ENCODE measurements at places on chromosomes 12 and 14.

- DNase-seq = no peak
These were observed 88.7 kb downstream of the RIC8B start for GRCh38 chr12:106863189-106863588.

GRCh38 chr12:40338071-40338470, 113.3 kb downstream of the LRRK2 start:
- no peak for DNase-seq

DNA sequence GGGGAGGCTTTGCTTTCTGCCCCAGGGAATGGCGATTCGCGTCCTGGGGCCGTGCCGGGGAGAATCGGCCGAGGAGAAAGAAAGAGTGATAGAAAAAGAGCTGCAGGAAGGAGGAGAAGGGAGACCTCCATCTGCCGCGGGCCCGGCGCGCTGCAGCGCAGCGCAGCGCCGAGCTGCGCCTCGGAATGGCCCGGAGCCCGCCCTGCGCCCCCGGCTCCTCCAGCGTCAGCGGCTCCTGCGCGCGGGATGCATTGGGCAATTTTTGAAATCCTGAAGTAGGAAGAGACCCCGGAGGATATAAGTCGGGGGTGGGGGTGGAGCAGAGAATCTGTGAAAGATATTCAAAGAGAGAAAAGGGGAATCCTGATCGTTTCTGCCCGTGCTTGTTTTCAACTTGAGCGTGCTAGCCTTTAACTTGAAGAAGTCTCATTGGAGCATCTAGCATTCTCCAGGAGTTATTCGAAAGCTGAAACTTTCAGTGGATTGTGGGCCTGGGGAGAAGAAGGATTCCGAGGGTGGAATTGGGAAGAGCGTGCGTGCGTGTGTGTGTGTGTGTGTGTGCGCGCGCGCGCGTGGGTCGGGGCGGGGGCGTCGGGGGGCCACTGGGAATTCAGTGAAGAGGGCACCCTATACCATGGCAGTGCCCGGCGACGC, 441 bp downstream of the PDE3A start:
- DNase-seq = no peak

- no peak for DNase-seq
These were observed 112.8 kb downstream of the DUSP6 start for GRCh38 chr12:89239534-89239933.

GRCh38 chr14:70489579-70490200, 37.7 kb downstream of the ADAM21 start:
- DNase-seq = no peak

All from activated T-helper 1 cell treated with Interleukin-2 at 50 U/mL for 16 hours (primary cell).